ENCODE measurements at places on chromosomes 3 and 15.

- DNase-seq = no peak
Observed at GRCh38 chr3:30581982-30582381, 24.4 kb upstream of the TGFBR2 start.

DNA sequence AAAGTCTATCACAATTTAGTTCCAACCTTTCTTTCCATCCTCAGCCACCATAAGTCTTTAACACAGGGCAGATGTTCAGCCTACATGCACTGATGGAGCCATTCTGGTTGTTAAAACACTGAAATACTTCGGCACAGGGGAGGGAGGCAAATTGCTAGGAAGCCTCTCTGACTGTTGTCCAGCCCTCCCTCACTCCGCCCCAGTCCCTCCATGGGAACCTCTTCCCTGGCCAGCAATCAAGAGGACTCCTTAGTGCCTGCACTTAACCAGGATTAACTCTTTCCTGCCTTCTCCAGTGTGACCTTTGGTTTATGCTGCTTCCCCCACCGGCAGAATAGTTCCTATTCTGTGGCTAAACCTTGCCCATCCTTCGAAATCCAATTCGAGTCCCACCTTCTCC, 47.0 kb upstream of the USP3 start:
- DNase-seq = no peak

- DNase-seq = no peak
Observed at GRCh38 chr15:60928210-60928609, 300.9 kb downstream of the RORA start.

DNA sequence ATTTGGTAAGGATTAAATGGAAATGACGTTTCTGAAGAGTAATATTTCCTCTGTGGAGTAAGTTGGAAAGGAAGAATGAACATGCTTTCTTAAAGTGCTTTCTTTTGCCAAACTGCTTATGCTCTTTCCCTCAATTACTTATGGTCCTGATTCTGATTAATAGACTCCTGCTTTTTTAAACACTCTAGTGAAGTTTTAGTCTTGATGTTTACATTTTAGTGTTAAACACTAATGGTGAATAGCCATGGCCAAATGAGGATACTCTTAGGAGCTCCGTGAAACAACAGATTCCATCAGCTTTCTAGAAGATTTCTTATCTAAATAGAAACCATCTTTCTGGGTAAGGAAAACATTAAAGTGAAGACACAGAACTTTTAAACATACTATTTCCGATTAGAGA, 117.6 kb downstream of the P3H2 start:
- DNase-seq = no peak

GRCh38 chr3:56415652-56416051, 52.6 kb downstream of the ERC2 start:
- DNase-seq = no peak

DNA sequence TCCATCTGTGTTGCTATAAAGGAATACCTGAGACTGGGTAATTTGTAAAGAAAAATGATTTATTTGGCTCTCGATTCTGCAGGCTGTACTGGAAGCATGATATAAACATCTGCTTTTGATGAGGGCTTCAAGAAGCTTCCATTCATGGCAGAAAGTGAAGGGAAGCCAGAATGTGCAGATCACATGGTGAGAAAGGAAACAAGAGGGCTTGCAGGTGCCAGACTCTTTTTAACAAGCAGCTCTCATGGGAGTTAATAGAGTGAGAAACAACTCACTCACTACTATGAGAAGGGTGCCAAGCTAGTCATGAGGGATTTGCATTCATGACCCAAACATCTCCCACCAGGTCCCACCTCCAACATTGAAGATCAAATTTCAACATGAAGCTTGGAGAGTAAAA, 247.2 kb downstream of the ZIC4 start:
- no peak for DNase-seq

DNA sequence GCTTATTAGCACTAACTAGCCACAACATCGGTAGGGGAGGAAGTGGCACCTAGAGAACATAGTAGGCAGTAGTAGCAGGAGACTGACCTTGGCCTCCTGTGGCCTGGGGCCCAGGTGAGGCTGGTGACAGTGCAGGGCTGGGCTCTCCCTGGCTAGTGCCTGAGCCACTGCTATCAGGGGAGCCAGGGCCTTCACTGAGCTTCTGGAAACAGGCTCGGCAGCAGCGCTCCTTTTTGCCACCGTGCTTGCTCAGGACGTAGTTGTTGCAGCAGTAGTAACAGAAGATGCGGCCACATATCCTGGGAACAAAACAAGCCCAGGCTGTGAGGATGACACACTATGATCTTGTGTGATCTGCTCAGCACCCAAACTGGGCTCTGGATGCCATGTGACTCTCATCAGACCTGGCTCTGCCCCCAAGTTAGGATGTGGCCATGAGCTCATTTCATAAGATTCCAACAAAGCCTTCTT, 15.1 kb downstream of the CXCR6 start:
- no peak for DNase-seq

DNA sequence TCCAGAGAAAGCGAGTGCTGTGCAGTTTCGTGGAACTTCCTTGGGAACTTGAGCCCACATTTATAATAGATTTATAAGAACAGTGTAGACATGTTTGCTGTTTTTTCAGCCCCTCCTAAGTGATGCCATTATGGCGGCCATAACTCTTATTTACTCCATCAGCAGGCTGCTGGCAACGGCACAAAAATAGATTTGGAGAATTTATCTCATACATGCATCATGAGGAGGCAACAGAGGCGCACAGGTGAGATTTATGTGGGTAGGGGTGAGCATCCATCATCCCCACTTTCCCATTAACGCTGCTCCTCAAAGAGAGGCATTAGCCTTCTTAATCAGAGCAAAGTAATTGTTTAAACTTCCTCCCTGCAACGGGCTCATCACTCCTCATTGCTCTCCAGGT, 182.5 kb downstream of the RAB11A start:
- no peak for DNase-seq

DNA sequence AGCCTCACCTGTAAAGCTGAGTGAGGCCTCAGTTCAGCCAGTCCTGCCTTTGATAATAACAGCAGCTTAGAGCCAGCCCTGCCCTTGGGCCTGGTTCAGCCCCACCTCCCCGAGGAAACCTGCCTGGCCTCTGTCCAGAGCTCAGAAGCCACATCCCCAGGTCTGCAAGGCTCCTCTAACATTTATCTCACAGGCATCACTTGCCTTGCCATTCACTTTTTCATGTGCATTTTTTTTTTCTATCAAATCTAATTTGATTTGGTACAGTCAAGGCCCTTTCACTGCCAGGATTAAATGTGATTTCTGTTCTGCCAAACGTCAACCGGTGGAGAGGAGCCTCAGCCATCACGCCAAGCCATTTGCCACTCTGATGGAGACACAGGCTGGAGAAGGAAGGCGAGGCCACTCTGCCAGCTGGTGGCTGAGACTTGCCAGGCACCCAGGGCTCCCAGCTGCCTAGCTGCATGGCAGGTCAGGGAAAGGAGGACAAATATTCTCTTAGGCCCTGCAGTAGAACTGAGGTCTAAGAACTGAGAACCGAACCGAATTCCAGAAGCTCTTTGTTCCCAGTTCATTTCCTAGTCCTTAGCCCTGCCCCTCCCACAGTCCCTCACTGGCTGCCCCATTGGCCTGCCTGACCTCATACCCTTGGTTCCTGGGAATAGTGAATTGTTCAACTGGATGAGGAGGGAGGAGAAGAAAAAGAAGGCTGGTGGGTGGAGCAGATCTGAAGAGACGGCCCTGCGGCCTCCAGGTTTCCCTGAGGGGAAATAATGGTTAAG, 76.4 kb downstream of the SPSB4 start:
- no peak for DNase-seq

- peak; percentile 70 for DNase-seq
Observed at GRCh38 chr3:160941885-160942494, 163.2 kb downstream of the B3GALNT1 start.

- DNase-seq = no peak
Observed at GRCh38 chr3:104960579-104960978, 406.1 kb upstream of the ALCAM start.

- DNase-seq = no peak
Observed at GRCh38 chr15:43927203-43927602, 100.4 kb downstream of the WDR76 start.

DNA sequence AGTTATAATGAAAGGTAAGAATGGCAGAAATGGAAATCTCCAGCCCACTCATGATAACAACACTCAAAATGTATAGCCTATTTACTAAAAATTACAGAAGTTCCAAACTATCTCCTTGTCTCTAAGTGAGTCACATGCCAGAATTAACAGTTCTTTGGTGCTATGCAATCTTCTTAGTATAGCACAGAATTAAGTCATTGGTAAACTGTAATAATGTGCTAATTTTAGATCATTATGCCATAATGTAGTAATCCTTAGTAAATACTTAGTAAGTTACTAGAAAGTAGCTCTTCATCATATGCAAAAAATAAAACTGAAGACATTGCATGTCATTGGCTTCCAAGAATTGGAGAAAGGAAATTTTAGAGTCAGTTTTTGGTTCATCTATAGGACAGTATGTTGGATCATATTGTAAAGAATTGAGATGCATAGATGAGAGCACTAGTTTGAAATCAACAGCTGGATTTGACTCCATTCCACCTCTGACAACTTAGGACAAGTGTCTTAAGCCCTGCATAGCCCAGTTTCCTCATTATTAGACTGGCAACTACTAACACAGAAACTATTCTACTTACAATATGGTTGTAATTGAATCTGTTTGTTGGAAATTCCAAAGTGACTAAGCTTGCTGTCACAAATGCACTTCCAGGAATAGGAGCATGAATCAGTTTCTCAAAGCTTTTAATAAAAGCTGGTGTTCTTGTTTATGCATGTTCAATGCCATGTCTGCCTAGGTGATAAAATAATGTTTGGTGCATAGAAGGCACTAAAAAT, 40.1 kb upstream of the CD47 start:
- no peak for DNase-seq

DNA sequence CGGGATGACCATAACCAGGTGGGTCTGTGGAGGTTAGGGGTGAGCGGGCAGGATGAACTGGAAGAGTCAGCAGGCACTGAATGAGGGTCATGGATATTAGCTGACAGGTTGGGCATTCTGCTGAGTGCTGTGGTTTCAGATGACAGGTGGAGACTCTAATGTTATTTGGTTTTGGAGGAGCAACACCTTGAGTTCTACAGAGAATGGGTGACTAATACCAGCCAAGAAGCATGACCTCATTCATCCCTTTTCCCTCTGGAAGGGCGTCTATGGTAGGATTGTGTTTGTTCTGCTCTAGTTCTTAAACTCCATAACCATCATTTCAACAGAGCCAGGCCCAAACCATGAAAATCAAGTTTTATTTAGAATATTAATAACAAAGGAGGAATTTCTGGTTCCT, 550.7 kb upstream of the LMCD1 start:
- no peak for DNase-seq

DNA sequence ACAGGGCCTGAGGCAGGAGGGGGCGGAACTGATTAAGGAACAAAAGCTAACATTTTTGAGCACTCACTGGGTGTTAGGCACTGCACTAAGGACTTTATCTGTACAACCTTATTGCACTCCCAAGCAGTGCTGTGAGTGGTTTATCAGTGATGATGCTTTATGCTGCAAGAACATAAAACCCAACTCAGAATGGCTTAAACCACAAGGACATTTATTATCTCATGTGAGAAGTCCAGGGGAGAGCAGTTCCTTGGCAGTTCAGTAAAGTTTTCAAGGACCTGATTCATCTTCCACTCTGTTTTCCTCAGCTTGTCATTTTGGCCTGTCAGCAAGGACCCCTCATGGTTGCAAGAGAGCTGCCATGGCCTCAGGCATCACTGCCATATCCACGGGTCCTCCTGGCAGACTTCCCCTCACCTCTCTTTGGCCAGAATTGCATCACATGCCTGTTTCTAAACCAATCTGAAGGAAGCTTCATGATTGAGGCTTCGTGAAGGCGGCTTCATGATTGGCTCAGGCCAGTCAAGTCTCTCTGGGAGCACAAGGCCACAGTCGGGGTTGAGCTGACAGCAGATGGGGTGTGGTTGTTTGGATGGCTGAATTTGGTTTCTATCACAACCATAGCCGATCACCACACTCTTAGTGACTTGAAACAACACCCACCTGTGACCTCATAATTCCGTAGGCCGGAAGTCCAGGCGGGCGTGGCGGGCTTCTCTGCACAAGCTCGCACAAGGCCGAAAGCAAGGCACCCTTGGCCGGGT, 15.8 kb downstream of the EFCC1 start:
- no peak for DNase-seq

DNA sequence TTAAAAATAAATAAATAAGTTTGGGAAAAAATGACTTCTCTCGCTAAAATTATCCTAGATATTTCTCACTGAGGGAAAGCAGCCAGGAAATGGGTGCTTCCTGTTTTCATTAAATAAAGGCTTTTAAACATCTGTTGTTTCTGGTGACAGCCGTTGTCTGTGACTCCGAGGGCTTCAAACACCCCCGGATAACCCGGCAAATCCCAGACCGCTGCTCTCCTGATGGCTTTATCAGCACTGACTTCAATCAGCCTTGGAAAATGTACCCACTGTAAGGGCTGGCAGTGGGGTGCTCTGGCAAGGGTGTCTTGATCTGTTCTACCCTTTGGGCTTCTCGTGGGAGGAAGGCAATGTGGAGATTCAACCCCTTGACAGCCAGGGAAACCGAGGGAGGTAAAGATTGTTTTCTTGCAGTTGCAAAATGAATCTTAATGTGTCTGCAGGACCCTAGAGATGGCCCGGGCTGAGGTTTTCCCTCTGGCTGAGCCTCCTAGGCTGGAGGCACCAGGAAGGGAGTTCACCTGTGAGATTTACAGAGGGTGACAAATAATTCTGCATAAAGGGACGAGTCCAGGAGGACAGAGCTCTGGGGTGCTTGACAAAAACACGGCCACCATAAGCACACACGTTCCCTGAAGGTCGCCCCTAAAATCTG, 33.6 kb upstream of the SEC13 start:
- DNase-seq = no peak

DNA sequence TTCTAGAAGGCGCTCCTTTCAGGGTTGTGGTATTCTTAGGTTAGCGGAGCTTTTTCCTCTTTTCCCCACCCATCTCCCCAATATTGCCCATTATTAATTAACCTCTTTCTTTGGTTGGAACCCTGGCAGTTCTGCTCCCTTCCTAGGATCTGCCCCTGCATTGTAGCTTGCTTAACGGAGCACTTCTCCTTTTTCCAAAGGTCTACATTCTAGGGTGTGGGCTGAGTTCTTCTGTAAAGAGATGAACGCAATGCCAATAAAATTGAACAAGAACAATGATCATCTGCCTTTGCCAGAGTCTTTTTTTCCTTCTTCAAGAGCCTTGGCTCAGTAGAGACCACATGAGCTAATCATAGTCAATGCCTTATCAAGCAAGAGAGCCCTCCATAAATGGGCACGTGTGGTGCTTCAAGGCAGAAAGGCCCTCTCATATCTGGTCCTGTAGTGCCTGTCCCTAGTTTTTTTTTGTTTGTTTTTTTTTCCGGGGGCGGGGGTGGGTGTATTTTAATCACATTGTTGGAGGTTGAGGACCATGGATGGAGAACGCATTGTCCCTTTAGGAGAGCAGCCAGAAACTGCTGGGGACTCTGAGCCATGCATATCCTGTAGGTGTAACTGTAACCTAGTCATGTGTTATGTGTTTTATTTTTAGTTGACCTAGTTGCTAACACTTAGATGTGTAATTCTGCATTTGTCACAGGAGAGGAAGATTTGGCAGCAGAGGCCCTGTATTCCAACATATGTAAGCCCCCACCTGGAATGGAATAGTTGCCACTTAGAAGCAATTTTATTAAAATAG, 64.7 kb upstream of the ACAD9 start:
- no peak for DNase-seq

GRCh38 chr15:40437752-40438687, 2.7 kb upstream of the BAHD1 start:
- DNase-seq = no peak

GRCh38 chr15:65460741-65461347, 38.1 kb upstream of the IGDCC4 start:
- no peak for DNase-seq

GRCh38 chr15:49644364-49644794, 23.5 kb downstream of the DTWD1 start:
- no peak for DNase-seq
